ENCODE measurements at places on chromosomes 6 and 20.

- no peak for DNase-seq
Measured at GRCh38 chr20:40892642-40893041, 136.0 kb upstream of the TOP1 start.

DNA sequence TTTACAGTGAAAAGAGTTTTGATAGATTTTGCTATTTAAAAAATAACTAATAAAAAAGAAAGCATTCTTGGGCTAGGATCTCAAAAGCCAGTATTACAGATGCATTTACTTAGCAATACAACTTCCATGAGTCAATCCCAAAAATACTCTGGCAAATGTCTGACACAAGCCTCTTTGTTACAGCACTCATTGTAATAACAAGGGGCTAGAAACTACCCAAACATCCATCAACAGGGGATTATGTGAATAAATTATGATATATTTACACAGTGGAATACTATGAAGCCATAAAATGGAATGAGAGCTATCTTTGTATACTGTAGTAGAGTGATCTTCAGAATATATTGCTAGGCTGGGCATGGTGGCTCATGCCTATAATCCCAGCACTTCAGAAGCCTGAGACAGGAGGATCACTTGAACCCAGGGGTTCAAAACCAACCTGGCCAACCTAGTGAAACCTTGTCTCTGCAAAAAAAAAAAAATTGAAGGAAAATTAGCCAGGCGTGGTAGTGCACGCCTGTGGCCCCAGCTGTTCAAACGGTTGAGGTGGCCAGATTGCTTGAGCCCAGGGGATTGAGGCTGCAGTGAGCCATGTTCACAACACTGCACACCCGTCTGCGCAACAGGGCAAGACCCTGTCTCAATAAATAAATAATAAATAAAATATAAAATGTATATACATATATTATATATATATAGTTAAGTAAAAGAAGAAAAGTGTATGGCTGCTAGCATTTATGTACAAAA, 34.7 kb upstream of the TOP1 start:
- DNase-seq = no peak

DNA sequence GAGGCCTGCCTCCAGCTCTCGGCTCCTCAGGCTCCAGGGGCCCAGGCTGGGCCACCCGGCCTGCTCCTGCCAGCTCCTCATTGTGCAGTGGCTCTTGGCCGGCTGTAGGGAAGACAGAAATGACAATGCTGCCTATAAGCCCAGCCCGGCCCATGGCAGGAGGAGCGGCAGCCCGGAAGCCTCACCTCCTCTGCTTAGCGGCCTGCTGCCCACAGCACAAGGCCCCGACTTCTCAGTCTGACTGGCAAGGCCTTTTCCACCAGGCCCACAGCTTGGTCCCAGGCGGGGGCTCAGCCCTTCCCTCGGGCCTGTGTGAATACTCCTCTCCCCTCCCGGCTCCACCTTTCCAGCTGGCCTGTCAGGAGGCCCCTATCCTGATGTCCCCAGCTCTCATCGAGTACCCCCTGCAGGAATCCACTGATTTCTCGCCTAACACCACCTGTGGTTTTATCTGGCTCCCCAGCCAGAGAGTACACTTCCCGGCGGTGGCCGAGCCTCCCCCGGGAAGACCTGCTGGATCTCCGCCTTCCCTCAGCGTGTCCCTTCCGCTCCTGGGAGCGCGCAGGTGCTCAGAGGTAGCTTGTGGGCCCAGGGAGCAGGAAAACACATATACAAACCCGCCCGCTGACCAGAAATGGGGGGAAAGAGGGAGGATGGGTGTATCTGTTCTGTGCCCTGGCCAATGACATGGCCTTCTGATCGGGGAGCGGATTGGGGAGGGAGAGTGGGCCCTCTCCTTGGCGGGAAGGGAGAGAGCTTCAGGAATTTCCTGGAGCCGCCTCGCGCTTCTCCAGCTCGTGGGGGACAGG, 963 bp downstream of the DDRGK1 start:
- DNase-seq = peak; percentile 17

GRCh38 chr6:139364302-139364981, 10.0 kb downstream of the CITED2 start:
- DNase-seq = no peak

GRCh38 chr6:16964553-16965499, 137.0 kb upstream of the STMND1 start:
- peak; percentile 45 for DNase-seq

DNA sequence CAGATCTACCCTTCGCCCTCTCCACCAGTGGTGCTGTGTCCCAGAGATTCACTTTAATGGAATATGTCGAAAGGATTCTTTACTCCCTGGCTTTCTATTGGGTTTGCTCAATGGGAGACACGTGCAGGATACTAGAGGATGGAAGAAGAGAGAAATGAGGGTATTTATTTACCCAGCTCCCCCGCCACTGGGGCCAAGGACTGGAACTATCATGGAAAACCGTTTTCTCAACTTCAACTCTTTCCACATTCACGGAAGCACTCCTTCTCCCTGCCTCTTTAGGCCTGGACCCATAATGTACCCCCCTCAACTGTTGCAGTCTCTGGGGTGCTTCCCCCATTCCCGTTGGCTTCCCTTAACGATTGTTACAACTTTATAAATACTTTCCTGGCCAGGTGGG, 26.6 kb upstream of the RALY start:
- no peak for DNase-seq

DNA sequence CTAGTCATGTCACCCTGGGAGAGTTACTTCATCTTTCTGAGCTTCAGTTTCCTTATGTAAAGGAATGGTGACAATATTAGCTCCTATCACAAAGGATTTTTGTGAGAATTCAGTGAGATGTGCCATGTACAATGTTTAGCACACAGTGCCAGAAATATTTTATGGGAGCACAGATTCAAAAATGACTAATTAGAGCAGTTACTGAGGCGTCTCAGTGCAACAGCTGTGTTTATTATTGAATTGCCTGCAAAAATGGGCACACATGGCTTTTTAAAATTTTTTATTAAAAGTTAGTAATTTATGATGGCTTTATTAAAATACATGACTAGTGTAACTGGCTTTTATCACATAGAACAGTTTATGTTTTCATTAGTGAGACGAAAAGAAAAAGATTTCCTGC, 134.3 kb upstream of the AHI1 start:
- DNase-seq = no peak

GRCh38 chr6:107489636-107490565, at the start of gene SOBP:
SOBP (plus strand) TSS chr6:107490117; CDS start chr6:107490617, 500 bp downstream.
- DNase-seq = peak; percentile 19
